ENCODE measurements at places on chromosomes 12 and 14.

DNA sequence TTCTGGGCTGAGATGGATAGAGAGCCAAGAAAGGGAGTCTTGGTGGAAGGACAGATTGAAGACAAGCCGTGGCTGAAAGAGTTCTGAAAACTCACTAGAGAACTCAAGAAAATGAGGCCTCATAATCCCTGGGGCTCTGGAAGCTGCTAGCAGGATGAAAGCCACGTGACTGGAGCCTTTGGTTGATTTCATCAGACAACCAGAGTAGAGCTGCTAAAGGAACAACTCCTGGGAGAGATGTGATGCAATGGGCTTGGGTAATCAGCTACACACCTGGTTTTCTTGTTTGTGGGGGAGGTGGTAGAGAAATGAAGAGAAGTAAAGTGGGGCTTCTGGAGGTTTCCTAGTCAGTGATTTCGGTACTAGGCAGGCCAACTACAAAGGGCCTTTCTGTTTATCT lies 13.4 kb downstream of the CSRNP2 start:
- DNase-seq: peak; percentile 78

- peak; percentile 3 for DNase-seq
Observed at GRCh38 chr14:59630288-59630963, 53.8 kb upstream of the CCDC175 start.

DNA sequence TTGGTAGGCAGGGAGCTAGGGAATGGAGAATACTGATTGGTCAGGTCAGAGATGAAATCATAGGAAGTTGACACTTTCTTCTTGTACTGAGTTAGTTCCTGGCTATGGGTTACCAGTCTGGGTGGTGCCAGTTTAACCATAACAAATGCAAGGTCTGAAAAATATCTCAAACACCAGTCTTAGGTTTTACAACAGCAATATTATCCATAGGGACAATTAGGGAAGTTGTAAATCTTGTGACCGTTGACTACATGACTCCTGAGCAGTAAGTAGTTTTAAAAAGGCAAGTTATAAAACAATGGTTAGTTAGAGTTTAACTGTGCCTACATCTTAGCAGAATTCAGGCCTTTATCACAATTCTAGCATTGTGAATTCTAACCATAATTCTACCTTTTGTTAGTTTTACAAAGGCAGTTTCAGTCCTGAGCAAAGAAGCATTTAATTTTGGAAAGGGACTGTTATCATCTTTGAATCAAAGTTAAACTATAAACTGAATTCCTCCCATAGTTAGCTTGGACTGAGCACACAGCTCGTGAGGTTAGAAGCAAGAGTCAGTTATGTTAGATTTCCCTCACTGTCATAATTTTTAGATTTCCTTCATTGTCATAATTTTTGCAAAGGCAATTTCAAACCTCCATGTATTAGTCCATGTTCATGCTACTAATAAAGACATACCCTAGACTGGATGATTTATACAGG lies 19.7 kb upstream of the MON2 start:
- no peak for DNase-seq

DNA sequence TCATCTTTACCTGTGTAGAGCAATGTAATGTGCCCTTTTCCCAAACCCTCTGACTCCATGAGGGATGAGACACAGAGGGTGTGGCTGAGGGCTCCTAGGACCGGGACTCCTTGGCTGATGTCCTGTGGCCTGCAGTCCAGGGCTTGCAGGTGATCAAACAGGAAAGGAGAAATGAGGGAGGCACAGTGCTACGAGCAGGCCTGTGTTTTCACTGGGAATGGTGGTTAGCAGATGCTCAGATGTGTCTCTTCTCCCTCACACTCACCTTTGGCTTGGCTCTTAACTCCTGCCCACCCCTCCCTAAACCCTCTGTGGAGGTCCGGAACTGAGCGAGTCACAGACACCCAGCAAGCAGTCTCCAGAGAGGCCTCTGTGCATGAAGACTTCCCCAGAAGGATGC lies 254.4 kb downstream of the DAD1 start:
- no peak for DNase-seq

- no peak for DNase-seq
Observed at GRCh38 chr12:10612110-10612509, 1.3 kb downstream of the MAGOHB start.

- no peak for DNase-seq
Observed at GRCh38 chr12:49665384-49665783, 41.8 kb downstream of the FMNL3 start.

DNA sequence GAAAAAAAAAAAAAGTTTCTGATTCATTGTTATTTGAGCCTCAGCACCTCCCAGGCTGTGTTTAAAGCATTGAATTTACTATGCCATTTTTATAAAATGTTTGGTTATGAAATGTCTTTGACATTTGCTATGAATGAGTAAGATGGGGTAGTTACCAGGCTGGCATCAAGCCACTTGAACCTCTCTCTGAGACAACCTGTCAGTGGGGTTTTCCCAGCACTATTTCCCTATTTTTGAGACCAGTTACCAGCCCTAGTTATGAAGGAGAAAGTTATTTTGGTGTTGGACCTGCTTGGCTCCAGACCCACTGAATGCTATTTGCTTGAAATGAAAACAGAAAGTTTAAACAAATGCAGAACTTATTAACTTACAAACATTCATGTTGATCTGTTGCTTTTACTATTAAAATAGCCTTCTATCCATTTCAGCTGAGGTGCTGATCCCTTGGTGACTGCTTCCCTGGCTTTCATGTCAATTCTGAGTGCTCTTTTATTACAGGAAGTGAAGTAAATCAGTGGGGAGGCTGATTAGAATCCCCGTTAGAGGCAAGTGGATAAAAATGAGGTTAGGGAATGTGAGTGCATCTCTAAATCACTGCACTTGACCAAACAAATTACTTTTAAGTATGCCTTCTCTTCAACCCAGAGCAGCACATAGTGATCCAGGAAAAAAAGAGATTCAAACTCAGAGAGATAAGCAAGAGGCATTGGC lies 37.8 kb downstream of the LLPH start:
- peak; percentile 47 for DNase-seq

GRCh38 chr12:81450920-81451739 lies 308.0 kb downstream of the PPFIA2 start:
- peak; percentile 78 for DNase-seq

DNA sequence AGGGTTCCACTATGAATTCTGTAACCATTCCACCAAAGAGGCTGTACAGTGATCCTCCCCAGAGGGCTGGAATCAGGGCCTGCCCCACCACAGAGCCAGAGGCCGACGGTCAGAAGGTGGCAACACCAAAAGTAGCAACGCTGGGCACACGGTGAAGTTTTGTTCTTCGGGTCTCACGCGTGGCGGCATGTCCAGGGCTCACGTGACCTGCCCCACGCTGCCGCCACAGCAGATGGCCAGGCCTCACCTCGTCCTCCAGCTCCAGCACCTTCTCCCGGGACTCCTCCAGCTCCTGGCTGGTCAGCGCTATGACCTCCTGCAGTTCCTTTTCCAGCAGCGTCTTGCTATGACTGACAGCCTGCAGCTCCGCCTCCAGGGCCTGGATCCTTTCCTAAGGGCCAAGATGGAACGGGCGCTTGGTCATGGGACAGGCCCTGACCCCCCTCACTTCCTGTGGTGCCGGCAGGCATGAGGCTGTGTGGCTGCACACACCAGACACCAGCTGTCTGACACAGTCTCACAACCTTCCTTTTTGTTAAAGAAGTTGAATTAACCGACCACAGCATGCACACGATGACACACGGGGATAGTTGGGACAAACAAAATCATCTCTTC lies 22.4 kb upstream of the ANKLE2 start:
- DNase-seq: no peak

GRCh38 chr14:81485372-81485771 lies 48.3 kb downstream of the SEL1L start:
- no peak for DNase-seq

GRCh38 chr12:120230974-120231315 lies 30.0 kb upstream of the RPLP0 start:
- no peak for DNase-seq

DNA sequence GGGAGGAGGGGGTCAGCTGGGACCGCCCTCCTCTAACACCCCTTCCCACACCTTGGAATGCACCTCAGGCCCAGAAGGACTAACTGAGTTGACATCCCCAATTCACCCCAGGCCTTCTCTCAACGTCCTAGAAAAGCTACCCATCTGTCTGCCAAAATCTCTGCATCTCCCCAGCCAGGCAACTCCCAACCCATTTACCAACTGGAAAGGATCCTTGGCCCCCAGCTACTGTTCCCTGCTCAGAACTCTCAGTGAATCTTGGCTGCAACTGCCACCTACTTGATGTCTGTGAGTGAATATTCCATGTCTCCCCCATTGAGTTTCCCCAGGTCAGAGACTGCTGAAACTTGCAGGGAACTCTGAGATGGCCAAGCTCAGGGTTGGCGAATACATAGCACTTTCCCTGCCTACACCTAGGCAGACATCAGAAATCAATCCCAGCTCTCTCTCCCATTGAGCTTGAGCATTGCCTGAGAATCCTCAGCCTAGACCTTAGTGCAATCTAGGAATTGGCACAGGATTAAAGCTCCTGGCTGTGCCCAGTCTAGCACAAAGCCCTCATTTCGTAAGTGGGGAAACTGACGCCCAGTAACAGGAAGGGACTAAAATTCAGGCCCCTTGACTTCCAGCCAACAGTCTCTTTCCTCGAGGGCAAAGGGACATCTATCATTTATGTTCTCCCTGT lies 71.9 kb upstream of the NCOR2 start:
- DNase-seq: no peak

DNA sequence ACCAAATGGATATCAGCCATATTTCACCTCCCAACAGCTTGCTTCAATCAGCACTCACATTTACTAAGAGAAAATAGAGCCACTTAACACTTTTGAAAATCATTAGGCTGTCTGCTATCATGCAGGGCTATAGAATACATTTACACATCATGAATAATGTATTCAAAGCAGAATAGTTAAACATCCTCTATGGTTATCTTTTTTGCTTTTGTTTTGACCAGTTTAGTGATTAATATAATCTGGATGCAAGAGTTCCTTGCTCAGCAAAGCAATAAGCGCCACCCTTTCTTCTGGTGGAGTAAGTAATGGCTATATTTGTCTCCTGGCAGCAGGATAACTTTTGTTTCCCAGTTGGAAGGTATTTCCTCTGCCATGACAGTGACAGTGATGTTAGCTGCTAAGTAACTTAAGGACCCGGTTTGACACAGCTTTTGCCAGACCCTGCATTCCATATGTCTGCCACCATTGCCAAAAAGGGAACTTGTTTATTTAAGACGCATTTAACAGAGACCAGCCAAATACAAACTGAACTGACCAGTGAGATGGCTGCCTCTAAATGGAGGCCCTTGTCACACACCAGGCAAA lies 70.3 kb upstream of the NR2C1 start:
- DNase-seq: peak; percentile 7

DNA sequence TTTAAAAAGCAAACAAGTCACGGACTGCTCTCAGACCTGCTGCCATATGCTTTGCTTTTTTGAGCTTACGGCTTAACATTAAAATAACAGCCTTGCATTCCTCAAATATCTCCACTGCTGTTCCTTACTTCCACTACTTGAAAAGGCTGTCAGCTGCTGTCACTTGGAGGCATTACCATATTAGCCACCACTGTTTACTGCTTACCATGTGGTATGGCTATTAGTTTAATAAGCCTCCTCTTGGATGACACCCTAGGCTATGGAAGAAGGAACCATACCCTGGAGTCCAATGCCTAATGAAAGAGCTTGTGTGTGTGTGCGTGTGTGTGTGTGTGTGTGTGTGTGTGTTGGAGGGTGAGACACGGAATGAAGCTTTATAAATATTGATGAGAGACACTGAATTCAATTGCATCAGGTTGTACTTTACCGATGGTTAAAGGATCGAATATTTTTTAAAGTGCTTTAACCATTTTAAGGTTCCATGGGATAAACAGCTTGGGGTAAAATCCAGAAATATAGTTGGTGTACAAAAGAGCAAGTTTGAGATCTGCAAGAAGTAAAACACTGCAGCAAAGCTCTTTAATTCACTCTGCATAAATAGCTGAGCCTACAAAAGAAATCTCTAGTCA lies 174.5 kb downstream of the TTC7B start:
- DNase-seq: no peak

- DNase-seq: peak; percentile 90
Observed at GRCh38 chr12:69442894-69443293, 27.3 kb upstream of the FRS2 start.

GRCh38 chr14:20436363-20436755 lies 393 bp upstream of the KLHL33 start:
- peak; percentile 76 for DNase-seq

DNA sequence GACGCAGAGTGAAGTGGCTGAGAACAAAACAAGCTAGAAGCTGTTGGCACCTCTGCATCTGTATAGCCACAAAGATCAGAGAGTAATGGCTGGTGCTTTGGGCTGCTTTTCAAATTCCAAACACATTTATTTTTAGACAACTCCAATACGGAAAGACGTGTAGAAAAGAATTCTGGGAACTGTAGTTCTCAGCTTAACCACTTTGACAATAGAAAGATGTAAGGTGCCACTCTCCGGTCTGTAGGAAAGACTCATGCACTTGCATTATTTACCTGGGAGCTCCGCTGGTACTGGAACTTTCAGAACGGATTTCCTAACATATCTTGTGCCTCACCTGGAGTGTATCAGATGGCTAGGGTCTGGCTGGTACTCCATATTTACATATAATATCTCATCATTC lies 1.8 kb upstream of the OR4K2 start:
- no peak for DNase-seq

DNA sequence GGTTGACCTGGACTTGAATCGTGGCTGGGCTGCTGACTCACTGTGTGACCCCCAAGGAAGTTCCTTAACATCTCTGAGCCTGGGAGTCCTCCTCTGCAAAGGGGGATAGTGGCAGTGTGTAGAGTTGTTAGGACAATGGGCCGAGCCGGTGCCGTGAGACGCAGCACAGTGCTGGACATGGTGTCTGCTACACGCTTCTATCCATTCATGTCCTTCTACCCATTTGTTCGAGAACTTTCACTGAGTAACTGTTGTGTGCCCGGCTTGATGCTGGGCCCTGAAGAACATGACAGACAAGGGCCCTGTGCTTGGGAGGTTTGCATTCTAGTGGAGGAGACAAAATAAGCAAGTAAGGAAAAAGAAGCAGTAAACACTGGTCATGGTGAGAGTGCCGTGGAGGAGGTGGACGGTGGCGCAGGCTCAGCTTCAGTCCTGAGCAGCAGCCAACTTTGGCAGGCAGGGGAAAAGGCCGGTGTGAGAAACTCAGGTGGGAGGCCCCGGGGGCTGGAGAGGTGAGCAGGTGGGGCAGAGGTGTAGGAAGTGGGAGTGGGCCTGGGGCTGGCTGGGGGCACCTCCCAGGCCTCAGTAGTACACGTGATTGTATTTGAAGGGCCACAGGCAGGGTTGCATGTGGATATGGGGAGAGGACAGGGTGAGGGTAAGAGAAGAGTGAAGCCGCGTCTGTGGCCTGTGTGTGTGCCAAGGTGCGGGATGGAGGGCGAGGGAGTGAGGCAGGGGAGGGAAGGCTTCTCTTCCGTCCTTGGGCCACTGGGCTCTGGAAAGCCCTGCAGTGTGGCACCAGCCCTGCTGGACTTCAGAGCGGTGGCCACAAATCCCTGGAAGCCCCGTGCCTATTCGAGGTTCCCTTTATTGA lies 13.8 kb downstream of the VASH1 start:
- DNase-seq: no peak

Measured in fibroblast of mammary gland (primary cell).